ENCODE measurements at places on chromosomes 13 and 19.

- DNase-seq: no peak
Measured at GRCh38 chr13:67519356-67519755, 289.2 kb upstream of the PCDH9 start.

DNA sequence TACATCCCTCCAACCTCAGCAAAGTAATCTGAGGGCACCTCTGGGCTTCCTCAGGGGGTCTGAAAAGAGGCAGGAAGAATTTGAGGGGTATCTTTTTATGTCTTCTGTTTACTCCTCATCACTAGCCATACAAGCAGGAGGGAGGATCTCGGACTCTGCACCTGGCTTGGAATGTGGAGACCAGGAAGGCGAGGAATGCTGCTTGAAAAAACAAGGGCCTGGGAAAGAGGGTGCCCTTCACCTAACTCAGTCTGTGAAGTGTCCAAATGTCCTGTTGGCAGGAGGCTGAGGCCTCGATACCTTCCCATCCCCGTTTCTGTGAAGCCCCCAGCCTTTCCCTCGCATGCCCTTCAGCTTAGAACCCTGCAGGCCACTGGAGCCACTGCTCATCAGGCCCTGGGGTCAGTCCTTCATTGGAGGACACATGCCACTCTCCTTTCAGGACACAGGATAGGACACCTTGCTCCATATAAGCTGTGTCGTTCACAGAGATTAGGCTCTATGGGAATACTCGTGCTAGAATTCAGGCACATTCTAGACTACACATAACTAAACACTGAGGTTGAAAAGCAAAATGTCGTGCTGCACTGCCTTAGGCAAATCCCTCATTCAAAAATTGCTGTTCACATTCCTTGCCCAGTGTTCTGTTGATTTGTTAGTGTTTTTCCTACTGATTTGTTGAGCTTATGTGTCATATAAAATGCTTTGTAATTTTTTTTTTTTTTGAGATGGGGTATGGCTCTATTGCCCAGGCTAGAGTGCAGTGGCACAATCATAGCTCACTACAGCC lies 49.7 kb downstream of the ESD start:
- no peak for DNase-seq

DNA sequence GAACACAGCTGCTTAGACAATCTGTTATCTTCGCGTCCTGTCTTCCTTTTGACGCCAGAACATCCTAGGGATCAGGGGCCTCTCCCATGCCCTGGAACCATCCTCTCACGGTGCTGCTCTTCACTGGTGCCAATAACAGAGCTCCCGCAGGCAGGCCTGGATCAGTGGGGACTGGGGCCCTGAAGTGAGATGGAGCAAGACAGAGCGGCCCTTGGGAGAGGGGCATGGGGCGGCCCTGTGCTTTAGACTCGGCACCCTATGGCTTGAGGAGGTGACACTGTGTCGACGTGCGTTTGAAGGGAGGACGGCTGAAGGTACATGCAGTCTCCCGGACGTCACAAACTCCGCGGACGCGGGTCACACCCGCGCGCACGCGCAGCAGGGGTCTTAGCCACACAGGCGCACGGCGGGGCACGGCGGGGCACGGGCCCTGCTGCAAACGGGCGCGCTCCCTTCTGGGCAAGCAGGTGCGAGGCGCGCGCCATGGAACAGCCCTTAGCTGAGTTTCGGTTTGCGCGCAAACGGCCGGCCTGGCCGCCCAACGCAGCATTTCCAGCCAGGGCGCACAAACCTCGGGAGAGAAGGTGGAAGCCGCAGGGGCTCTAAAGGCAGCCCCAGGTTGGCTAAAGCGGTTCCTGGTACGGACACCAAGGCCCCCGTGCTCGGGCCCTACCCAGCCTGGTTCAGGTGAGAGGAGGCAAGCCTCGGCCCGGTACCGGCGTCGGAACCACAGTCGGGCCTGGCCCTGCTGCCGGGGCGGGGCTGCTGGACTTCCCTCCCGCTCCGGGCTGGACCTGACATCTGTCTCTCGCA lies 16.5 kb upstream of the RNF17 start:
- DNase-seq: no peak

DNA sequence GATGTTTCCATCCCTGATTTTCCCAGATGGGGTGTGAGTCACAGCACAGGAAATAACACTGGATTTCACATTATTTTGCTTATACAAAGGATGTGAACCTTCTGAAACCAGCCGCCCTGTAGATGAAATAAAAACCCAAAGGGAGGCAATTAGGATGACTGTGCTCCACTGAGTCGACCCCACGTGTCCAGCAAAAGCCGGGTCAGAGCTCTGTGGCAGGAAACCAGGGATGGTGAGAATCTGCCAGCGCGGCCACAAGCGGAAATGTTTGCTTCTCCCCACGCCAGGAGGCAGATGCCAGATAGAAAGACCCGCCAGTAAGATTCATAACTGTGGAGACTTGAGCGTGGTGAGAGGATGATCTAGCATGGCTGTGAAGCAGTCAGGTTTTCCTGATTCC lies 764.4 kb downstream of the LIG4 start:
- no peak for DNase-seq

GRCh38 chr19:51181913-51182419 lies 39.9 kb downstream of the SIGLEC7 start:
- no peak for DNase-seq

GRCh38 chr19:18488838-18489626 lies 32.8 kb downstream of the ELL start:
- no peak for DNase-seq

GRCh38 chr19:5246554-5247155 lies 94.0 kb downstream of the PTPRS start:
- no peak for DNase-seq

DNA sequence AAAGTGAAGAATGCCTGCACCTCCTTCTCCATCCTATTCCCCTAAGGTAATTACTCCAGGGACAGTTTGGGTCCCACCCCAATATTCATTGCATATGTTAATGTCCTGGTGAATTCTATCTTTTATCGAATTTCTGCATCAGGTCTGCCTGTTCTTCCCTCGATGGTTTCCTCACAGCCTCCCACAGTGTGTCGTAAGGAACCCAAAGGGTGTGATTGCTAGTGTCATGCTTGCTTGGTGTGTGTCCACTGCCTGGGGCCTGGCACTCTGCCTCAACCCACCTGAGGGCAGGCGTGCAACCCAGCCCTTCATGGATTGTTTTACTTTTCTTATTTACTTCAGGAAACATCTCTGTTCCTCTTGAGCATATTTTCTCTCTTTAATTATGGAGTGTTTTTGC lies 60.2 kb upstream of the CYSLTR2 start:
- no peak for DNase-seq

DNA sequence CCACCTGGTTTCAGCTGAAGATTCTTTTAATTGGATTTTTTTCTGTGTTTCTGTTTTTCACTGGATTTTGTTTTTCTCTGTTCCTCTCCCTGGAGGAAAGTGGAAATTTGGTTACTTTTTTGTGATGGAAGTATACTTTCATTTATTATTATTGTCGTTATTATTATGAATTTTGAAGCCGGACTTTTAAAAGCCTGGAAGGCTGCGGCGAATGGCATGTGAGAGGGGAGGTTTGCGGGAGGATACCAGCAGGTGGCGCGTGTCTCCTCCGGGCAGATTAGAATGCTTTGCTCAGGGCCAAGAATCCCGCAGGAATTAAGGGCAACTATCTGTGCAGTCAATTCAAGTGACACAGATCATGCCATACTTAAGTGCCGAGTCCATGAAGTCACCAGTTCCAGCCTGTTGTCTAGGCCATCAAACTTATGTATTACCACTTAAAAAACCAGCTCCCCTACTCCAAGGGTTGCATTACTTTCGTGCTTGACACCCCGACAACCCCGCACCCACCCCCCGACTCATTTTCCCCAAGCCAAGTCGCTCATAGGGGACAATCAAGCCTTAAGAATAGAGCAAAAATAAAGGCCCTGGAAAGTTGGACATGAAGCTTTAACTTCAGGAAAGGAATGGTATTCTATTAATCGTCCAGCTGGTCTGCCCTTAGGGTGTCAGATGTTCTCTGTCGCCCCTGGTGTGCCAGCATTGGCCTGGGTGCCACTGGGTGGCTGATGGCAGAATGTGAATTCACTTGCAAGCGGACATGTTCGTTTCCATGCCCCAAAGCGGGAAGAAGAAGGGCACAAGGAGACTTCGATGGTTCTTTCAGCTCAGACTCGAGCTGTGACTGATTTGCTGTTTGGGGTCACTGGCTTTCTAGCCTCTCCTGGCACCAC lies 1.3 kb upstream of the LRCH1 start:
- DNase-seq: peak; percentile 55

DNA sequence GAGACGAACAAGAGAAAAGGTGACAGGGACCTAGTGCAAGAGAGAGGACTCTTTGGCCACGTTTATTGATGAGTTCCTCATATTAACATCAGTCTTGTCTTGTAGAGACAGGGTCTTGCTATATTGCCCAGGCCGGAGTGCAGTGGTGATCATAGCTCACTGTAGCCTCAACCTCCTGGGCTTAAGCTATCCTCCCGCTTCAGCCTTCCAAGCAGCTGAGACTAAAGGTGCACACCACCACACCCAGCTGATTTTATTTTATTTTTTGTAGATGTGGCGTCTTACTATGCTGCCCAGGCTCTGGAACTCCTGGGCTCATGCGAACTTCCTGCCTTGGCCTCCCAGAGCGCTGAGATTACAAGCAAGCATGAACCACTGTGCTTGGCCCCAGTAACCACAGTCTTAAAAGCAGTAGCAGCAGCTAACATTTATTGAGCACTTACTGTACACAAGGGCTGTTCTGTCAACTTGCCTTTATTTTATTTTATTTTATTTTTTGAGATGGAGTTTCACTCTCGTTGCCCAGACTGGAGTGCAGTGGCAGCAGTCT lies 1.1 kb upstream of the SH2D3A start:
- no peak for DNase-seq

GRCh38 chr13:103605546-103606326 lies 539.5 kb upstream of the SLC10A2 start:
- no peak for DNase-seq

GRCh38 chr13:98214707-98215106 lies 37.6 kb upstream of the RNF113B start:
- DNase-seq: no peak

DNA sequence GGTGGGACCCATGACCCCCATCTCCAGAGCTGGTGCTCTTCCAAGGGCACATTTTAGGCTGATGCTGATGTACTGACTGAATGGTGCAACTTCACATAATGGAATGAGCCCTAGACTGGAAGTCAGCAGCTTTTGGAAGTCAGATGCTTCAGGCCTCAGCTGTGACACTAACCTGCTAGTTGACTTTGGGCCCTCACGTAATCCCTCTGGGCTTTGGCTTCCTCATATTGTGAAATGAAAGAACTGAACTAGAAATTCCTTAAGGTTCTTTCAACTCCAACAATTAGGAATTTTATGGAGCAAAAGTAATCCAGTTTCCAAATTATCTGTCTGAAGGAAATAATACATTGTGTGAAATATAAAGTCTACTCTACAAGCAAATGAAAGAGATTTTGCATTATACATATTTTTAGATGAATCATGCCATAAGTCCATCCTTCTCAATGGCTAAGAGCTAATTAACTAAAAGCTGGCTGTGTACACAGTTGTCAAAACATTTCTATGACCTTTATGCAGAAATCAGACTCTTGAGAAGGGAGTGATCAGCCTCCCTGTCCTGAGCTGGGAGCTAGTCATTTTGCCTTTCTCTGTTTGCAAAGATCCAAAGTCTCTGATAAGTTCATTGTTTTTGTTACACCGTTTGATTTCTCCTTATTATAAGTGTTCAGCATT lies 204.2 kb downstream of the DCLK1 start:
- no peak for DNase-seq

GRCh38 chr13:81048026-81048461 lies 707.1 kb upstream of the SPRY2 start:
- no peak for DNase-seq

DNA sequence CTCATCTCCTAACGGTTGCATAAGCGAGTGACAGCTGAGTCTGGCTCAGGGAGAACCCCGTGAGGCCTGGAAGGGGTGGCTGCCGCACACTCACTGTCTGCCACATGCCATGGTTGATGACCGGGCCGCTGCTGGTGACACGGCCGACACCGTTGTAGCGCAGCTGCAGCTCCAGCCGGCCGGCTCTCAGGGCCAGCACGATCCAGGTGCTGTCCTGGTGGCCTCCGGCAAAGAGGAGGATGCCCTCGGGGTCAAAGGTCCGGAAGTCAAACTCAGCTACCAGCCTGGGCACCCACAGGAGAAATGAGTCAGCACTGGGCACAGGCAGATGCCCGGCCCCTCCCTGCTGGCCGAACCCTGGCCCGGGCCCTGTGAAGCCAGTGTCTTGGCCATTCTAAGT lies 31.7 kb downstream of the GAS6 start:
- DNase-seq: no peak

DNA sequence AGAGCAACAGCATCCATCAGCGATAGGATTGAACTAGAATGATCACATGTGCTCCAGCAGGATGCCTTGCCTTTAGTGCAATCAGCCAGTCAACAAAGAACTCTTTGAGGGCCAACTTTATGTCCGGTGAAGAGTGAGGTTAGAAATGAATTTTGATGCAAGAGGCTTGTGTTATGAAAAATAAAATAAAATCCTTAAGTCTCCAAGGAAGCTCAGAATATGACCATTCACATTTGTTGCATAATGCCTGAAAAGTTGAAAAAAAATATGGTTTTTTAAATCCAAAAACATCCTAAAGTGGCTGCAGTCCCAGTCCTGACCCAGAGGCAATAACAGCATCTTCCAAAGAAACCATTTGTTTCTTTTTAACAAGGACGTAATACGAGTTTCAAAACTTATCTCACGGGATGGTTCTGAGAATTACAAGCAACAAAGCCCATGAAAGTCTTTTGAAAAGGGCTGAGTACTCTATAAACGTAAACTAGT lies 61.3 kb downstream of the DCLK1 start:
- DNase-seq: no peak

DNA sequence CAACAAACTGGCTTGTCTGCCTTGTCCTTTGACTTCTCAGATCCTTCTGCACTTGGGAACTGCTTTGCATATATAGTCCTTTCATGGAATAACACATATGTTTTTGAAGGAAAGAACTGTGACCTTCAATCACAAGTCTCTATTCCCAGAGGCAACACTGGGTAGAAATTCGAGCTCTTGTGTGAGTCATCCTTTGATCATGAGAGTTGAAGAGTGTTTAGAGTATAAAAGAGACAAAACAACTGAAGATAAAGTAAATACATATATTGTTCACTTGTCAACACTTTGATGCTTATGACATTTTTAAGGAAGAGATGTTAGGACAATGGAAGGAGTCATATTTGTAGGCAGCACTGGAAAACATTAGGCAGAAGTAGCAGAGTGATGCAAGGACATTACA lies 5.2 kb upstream of the OR7A5 start:
- DNase-seq: no peak

- DNase-seq: no peak
Measured at GRCh38 chr19:38287604-38288003, 16.4 kb upstream of the C19orf33 start.

DNA sequence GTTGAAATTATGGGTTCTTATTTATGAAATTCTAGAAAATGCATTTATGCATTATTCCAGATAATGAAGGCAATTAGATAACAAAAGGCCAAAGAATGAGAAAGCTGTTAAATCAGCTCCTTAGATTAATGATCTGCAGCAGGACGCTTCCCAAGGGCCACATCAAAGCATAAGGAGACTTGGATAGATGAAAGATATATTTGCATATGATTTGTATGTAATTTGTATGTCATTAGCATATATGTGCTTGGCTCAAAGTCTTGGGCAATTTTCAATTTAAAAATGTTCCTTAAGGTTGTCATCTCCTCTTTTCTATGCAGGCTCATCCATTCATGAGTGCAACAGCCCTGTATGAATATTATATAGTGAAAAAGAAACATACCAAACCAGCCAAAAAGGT lies 126.8 kb upstream of the IRS2 start:
- no peak for DNase-seq

All from mesothelial cell of epicardium (in vitro differentiated cells).